MV-4-11 (cell line): ENCODE measurements at places on chromosomes 12 and 14.

DNA sequence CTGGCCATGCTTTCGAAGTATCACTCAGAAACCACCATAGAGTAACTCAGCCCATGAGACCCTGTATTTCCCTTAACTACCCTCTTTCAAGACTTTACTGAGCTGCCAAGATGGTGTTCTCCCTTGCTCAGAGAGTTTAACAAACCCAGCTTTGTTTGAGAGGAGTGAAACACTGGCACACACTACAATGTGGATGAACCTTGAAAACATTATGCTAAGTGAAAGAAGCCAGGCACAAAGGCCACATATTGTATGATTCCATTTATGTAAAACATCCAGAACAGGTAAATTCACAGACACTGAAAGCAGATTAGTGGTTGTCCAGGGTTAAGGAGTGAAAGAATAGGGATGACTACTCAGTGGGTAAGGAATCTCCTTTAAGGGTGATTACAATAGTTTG lies 18.9 kb downstream of the SERPINA3 start:
- no peak for DNase-seq

DNA sequence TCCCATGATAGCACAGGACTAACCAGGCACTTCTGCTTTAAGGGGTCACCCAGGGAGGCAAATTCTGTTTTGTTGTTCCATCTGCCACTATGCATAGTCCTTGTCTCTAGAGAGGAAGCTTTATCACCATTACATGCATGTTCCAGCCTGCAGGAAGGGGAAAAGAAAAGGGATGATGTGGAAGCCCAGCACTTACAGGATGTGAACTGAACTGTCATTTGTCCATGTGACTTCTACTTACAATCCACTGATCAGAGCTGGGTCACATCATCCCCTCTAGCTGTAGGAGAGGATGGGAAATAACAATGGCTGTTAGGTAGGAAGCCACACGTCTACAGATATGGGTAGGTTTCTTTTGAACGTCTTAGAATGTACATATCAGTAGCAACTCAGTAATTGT lies 203.1 kb downstream of the PTPRO start:
- DNase-seq: no peak

- no peak for DNase-seq
Measured at GRCh38 chr12:131919366-131920156, 9.5 kb upstream of the PUS1 start.

- no peak for DNase-seq
Measured at GRCh38 chr14:106269029-106269428, 742.6 kb downstream of the TMEM121 start.

GRCh38 chr12:25423355-25424050 lies 129.6 kb downstream of the LMNTD1 start:
- no peak for DNase-seq

- DNase-seq: no peak
Measured at GRCh38 chr12:4331221-4331620, 10.2 kb downstream of the TIGAR start.

DNA sequence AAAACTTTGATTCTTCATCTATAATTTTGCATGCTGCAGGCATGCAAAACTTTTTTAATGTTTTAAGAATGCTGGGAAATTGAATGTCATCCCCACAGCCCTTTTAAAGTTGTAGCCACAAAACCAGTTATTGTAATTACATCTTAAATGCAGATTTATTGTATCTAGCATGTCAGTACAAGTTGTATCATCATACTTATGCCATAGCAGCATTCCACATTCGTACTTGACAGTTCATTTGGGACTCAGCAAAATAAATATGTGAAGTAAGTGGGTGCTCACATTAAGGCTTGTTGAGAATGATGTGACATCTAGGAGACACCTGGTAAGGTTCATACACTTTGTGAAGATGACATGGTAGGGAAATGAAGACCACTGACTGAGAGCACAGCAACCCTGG lies 44.0 kb upstream of the GZMB start:
- DNase-seq: no peak

- DNase-seq: no peak
Measured at GRCh38 chr12:18943200-18943599, 186.3 kb upstream of the PLEKHA5 start.

DNA sequence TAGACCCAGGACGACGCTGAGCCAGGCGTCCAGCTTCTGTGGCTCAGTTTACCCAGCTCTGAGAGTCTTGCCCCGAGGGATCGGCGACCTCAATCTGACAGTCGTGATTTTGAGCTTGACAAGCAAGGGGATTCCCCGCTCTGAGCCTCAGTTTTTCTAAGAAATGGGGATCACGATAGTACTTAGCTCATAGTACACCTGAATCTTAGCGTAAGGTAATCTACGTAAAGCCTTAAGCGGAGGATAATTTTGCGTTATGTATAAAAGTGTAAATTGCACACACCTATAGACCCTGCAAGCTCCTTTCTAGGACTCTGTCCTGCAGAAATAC lies 285 bp downstream of the MVK start:
- DNase-seq: no peak

DNA sequence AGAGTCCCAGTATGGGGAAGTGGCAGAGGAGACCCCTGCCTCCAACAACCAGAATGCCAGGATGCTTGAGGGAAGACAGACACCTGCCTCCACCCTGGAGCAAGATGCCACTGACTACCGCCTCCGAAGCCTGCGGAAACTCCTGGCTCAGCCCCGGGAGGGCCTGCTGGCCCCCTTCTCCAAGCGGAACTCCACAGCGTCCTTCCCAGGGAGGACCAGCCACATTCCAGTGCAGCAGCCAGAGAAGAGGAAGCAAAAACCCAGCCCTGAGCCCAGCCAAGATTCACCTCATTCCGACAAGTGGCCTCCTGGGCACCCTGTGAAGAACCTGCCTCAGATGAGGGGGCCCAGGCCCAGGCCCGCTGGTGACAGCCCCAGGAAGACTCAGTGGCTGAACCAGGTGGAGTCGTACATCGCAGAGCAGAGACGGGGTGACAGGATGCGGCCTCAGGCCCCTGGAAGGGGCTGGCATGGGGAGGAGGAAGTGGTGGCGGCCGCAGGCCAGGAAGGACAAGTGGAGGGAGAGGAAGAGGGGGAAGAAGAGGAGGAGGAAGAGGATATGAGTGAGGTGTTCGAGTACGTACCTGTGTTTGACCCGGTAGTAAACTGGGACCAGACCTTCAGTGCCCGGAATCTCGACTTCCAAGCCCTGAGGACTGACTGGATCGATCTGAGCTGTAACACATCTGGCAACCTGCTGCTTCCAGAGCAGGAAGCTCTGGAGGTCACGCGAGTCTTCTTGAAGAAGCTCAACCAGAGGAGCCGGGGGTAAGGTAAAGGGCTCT lies 93.7 kb downstream of the B4GALNT3 start:
- no peak for DNase-seq

DNA sequence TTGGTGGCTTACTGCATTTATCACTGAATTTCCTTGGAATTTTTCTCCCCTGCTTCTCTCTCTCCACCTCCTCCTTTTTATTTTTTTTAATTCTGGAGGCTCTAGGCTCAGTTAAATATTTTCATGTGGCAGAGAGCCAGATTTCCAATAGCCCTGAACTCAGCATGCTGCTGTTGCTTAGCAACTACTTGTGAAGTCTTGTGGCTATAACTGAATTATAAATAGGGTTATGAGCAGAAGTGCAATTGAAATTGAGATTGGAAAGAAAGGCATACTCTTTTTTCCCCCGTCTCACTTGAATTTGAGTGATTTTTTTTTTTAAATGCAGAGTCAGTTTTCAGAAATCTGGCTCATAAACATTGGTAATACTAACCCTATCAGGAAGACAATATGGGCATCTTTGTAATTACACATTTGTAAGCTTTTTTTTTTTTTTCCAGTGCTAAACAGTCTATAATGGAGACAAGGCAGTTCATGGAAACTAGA lies 38.3 kb downstream of the ATF7IP start:
- peak; percentile 55 for DNase-seq

- peak; percentile 97 for DNase-seq
Measured at GRCh38 chr12:75641031-75641780, 129.8 kb upstream of the KRR1 start.

- DNase-seq: peak; percentile 6
Measured at GRCh38 chr12:28569698-28570411, 379.6 kb downstream of the CCDC91 start.

GRCh38 chr14:103284574-103285467 lies 49.2 kb upstream of the EIF5 start:
- DNase-seq: no peak

DNA sequence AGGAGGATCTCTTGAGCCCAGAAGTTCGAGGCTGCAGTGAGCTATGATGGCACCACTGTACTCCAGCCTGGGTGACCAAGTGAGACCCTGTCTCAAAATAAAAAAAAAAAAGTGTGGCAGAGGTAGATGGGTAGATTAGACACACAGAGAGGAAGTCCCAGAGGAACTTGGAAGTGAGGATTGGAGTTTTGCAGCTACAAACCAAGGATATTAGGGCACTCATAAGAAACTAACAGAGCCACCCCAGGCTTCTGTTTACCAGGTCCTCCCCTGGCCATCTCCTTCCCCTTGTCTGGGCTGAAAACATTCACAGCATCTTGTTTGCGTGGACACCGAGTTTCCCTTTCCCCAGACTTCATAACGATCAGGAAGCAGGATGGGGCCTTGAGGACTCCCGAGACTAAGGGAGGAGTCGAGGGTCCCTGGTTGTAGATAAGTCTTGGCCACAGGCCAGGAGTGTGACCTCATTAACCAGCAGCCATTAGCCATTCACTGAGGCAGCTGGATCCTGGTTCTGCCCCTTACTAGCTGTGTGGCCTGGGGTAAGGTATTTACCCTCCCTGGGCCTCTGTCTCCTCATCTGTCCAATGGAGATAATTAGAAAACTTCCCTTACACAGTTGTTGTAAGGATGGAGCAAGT lies 2.1 kb downstream of the MAP1LC3B2 start:
- no peak for DNase-seq

DNA sequence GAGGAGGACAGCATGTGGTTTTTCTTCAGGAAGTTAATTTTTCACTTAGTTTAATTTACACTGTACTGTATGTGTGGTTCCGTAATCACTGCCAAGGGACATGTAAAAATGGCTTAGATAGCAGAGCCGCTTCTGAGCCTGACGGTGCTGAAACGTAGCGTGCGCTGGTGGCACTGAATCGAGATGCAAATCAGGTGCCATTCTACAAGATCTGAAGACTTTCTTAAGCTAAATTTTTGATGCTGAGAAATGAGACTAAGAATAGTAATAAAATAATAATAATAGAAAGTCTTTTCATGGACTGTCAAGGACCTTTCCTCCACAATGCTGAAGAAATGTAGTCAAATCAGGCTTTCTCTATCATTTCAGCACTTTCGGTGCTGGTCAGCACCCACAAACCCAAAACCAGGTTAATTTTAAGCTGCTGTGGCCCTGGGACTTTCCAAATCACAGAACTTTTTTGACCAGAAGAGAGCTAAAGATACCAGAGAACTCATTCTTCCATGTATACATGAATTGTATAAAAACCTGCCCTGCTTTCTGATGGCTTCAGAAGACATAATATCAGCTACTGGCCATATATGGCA lies 183.3 kb upstream of the LMO3 start:
- no peak for DNase-seq

- no peak for DNase-seq
Measured at GRCh38 chr14:33767586-33768457, 183.1 kb downstream of the EGLN3 start.

GRCh38 chr12:2343681-2344080 lies 290.9 kb downstream of the CACNA1C start:
- DNase-seq: no peak

GRCh38 chr14:55571125-55571889 lies 8.7 kb upstream of the KTN1 start:
- no peak for DNase-seq

DNA sequence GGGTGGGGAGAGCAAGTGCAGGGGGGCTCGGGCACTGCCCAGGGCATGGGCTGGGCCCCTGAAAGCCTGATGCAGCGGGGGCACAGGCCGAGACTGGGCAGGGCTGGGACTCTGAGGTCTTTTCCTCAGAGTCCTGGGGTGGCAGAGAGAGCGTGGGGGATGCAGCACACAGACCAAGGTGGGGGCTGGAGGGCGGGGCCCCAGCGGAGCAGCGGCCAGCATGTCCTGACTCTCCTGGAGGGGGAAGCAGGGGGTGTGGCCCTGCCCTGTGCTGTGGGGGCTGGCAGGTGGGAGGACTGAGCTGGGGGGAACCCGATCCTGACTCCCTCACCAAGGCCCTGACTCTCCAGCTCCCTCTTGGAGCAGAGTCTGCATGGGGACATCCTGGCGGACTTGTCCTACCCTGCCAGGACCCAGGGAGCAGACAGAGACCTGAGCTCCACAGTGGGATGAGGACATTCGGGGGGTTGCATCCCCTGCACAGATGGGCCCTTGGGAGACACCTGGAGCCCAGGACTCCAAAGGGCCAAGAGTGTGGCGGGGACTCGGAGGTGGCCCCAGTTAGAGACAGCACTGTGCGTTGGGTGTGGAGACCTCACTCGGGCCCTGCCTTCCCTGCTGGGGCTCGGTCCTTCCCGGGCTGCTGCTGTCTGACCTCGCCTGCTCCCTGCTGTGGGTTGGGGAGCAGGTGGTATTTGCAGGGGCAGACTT lies 326.1 kb downstream of the TMEM121 start:
- DNase-seq: no peak

- DNase-seq: no peak
Measured at GRCh38 chr12:84756961-84757360, 155.6 kb downstream of the SLC6A15 start.

DNA sequence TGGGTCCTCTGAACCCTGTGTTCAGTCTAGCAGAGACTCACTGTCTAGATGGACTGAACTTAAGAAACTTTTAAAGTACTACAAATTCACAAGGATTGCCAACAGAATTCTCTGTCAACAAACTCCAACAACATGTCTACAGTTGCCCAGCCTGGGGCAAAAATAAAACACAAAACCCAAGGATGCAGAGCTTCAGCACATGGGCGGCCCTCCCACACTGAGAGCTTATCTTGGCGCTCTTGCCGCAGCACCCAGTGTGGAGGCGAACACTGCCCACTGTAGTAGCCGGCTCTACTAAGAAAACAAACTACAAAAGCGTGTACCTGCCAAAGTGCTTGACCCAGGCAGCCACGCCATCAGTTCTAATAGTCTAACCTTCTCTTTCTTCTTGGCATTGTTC lies 66.7 kb downstream of the PTPN21 start:
- no peak for DNase-seq

- DNase-seq: no peak
Measured at GRCh38 chr12:74922117-74922516, 287.5 kb downstream of the KCNC2 start.

GRCh38 chr12:3097186-3097804 lies 20.1 kb downstream of the TSPAN9 start:
- no peak for DNase-seq

DNA sequence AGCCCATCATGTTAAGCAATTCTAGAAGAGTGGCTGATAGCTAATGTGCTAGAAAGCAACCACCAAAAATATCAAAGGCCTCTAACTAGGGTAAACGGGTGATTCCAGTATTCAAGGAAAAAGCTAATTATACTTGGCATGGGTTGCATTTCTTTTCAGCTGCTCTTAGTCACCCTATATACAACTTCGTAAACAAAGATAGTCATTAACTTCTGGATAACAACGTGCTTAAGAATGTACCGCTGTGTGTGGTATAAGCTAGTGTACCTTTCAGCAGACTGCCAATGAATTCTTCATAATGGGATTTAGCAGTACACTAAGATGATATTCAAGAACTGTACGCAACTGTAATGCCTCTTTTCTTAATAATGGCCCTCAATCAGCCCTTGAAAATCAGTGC lies 42.2 kb upstream of the SLC6A13 start:
- DNase-seq: no peak

- no peak for DNase-seq
Measured at GRCh38 chr12:48030173-48030650, 25.9 kb upstream of the COL2A1 start.

GRCh38 chr12:120903412-120904196 lies 554 bp downstream of the SPPL3 start:
- peak; percentile 18 for DNase-seq
